Spinal cord (tissue), 10 donors: ENCODE measurements at places on chromosomes 13 and 19. TPM values are rescaled to one million over a fixed set of nuclear protein-coding genes. Genes with fewer than 3 reads are reported as not detected.

DNA sequence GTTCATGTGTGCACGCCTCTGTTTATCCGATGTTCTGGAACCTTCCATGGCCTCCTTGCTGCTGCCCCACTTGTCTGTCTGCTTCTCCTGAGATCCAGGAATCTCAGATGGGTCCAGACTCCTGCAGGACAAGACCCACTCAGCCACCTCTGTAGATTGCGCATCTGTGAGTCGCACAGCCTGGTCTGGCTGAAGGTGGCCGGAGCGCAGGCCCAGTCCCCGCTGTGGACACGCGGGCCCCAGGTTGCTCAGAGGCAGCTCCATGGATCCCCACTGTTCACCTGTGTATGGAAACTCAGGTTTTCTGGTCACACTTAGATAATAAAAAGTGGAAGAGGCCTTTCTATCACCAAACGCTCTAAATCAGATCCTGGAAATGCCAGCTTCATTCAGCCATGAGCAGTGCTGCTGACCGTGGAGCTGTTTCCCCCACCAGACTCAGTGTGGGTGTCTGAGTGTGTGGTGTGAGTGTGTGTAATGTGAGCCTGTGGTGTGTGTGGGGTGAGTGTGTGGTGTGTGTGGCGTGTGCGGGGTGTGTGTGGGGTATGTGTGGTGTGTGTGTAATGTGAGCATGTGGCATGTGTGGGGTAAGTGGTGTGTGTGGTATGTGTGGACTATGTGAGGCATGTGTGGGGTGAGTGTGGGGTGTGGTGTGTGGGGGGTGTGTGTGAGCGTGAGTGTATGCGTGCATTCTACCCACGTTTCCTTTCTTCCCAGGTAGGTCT lies 59.5 kb downstream of the MCF2L start:
- DNase-seq = no peak

DNA sequence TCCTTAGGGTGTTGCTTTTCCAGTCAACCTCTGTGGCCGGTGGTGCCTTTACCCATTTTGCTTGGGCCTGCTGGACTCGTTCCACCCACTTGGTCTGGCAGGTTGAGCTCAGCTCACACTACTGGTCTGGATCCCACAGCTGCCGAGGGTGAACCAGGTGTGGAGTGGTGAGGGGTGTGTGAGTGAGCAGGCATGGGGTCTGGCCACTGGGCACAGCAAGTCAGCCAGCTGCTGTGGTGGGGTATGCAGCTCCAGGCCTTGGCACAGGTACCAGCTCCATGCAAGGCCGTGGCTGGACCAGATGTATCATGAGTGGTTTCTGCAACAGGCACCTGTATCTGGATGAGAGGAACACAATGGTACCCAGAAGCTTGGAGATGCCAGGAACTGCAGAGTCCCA lies 277.6 kb upstream of the KLHL1 start:
- no peak for DNase-seq

DNA sequence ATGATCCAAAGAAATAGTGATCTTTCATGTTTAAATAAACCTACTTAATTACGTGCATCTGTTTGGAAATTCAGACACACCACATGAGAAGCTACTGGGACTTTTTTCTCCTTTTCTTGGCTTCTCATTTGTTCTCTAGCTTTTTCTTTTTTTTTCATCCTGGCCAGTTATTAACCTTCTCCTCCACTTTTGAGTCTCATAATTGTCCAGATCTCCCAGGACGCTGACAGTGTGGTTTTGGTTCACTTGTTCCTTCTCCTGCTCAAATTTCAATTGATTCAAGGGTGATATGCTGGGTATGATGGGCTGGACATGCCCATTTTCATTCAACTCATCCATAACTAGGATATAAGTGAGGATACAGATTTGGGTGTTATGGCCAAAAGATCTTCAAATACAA lies 152.3 kb downstream of the TM9SF2 start:
- DNase-seq = no peak

DNA sequence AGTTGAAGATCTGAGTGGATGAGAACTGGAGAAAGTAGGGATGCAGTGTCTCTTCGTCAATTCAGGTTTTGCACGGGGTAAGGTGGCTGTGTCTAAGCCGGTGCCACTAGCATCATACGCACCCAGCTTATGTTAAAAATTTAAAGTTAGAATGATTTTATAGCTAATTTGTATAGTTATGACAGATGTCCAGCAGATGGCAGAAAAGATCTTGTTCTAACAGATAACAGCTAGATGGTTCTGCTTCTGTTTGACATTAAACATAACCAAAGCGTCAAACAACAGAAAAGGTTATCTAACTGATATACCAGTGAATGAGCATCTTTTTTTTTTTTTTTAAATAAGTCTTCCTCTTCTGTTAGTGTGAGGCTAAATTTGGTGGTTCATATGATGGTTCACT lies 18.8 kb upstream of the EDDM13 start:
- DNase-seq = peak; percentile 91

GRCh38 chr13:103303078-103303651 lies 236.9 kb upstream of the SLC10A2 start:
- DNase-seq = no peak

GRCh38 chr13:81139987-81140386 lies 799.1 kb upstream of the SPRY2 start:
- no peak for DNase-seq

Gene ERCC5
- 57.2 TPM for total RNA-seq

Gene ZNF433
- 13.3 TPM for total RNA-seq

- DNase-seq = no peak
Observed at GRCh38 chr13:75830842-75831241, 194.7 kb downstream of the LMO7 start.

Gene ICAM4
- 1.1 TPM for total RNA-seq

Gene CEACAM7
- total RNA-seq = not detected

DNA sequence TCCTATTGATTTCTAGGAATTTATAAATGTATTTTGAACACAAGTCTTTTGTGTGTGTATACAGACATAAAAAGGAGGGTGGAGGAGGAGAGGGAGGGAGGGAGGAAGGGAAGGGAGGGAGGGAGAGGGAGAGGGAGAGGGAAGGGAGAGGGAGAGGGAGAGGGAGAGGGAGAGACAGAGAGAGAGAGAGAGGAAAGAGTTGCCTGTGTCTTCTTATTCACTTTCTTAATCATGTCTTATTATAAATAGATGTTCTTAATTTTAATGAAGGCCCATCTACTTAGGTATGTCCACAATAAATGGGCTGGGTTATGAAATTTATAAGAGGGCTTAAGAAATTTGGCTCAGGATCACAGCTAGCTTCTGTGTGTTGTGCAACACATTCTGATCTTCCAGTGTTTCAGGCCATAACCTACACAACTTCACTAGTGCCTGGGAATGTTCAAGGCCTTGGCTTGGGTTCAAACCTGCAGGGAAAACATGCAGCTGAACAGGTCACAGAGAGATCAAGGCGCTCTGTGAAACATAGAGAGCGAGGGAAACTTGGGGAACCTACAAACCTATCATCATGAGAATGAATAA lies 39.3 kb downstream of the ZNF45 start:
- DNase-seq = no peak

Gene CHST8
- 6.5 TPM for total RNA-seq

- no peak for DNase-seq
Observed at GRCh38 chr19:55688422-55689218, 13.6 kb downstream of the EPN1 start.

Gene PET100
- total RNA-seq = 18.1 TPM

DNA sequence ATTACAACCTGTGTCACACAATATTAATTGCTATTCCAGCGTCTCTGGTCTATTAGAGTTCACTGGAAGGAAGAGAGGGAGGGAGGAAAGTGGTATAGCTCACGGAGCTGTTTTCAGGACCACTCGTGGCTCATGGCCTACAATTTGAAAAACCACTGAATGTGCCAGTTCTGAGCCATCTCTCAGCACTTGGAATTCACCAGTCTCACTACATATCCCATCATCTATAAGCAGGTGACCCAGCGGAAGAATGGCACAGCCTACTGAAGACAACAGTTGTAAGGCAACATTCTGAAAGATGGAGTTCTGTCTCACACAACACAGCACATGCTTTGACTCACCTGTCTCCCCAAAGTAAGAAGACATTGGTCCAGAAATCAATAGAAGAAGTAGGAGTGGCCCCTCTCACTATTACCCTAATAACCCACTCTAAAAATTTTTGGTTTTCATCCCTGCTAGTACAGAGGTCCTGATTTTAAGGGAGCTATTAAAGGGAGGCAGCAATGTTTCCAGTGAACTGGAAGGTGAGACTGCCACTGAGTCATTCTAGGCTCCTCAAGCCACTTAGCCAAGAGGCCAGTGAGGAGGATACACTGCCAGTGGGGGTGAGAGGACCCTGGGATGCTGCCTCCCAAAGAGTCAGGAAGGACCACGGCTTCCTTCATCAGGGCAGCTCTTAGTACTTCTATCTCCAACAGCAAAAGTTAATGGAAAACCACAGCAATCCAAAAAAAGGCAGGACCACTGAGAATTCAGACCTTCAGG lies 50.0 kb upstream of the DOCK9 start:
- DNase-seq = no peak

GRCh38 chr13:29844441-29844840 lies 6.0 kb downstream of the UBL3 start:
- no peak for DNase-seq

Gene CCNE1
- 6.3 TPM for total RNA-seq

- no peak for DNase-seq
Observed at GRCh38 chr19:34151439-34151838, 20.9 kb upstream of the LSM14A start.

GRCh38 chr13:20848944-20849343 lies 53.6 kb downstream of the XPO4 start:
- no peak for DNase-seq

DNA sequence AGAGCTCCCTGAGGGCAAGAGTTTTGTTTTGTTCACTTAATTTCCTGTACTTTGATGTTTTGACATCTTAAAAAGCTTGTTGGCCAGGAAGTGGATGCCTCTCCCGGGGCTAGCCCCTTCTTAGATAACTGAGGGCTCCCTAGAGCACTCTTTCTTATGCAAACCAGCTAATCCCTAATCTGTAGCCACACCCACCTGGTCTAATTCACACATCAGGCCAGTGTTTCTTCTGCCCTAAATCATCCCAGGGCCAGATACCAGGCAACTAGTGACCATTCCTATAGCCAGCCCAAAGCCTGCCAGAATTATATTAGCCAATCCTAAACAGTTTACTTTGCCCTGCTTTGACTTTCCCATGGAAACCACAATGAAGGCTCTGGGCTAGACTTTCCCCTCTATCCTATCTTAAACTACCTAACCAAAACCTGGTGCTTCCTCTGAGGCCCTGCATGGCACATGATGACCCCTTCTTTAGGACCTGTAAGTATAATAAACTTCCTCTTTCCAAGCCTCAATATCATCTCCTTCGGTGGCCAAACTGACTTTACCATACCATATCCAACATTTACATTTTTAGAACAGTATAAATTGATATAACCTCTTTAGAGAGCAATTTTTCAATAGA lies 24.8 kb downstream of the WBP4 start:
- no peak for DNase-seq

DNA sequence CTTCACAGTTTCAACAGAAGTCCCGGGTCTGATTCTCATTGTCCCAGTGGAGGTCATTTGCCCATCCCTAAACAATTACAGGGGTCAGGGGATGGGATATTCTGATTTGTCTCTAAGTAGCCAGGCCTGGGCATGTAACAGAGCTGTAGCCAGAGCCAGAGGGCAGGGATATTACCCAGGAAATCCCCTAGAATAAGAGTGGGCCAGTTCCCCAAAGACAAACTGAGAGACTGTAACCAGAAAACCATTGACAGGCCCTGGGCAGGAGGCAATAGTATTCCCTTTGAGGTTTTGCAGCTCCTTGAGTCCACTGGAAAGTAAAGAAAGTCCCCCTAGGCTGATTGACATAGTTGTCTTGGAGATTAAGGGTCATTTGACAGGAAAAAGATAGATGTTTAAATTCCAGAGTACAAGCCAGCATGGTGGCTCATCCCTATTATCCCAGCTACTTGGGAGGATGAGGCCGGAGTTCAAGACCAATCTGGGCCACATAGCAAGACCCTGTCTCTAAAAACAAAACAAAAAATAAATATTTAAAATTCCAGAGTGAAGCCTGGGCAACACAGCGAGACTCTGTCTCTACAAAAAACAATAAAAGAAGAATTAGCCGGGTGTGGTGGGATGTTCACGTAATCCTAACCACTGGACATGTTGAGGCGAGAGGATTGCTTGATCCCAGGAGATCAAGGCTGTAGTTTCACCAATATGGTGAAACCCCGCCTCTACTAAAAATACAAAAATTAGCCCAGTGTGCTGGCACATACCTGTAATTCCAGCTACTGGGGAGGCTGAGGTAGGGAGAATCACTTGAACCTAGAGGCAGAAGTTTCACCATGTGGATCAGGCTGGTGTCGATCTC lies 1.9 kb upstream of the SDHAF1 start:
- no peak for DNase-seq

DNA sequence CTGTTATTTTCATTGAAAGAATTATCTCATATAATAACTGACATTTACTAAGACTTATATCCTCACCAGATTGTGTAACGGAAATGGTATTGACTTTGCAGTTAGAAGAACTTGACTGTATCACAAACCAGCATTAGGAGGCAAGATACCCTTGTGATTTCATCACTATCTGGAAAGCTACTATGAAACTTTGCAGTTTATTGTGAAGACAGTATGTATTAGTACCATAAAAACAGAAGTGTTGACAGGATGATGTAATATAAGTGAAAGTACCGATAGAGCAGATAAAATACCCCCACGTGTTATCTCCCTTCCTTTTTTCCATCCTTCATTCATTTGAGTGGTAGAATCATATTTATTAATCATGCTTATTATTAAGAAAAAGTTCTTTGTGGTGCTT lies 365.7 kb upstream of the KLHL1 start:
- no peak for DNase-seq

Gene ZNF69
- total RNA-seq = 19.8 TPM

DNA sequence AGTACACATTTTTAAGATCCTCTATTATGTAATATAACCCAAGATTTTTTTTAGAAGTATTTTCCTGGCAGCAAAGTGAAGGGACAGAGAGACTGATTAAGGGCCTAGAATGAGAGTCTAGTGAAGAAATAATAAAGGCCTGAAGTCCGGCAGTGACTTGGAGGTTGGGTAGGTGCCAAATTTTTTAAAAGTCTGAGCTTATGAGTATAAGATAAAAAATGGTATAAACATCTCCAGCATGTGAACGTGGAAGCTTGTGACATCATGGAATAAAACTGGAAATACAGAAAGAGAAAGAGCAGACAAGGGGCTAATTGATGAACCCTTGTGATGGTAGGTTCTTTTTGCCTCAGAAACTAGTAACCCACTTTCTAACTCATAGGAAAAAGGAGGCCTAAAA lies 174.6 kb downstream of the SUCLA2 start:
- no peak for DNase-seq

GRCh38 chr13:40160618-40161350 lies 505.3 kb downstream of the COG6 start:
- no peak for DNase-seq
